ENCODE measurements at places on chromosomes 3 and 15.

- DNase-seq: no peak
These were observed 4.8 kb downstream of the BMF start for GRCh38 chr15:40103864-40104271.

- no peak for DNase-seq
These were observed 296.0 kb downstream of the NAALADL2 start for GRCh38 chr3:175155172-175155571.

- DNase-seq: no peak
These were observed 19.2 kb upstream of the RPL14 start for GRCh38 chr3:40437889-40438288.

GRCh38 chr3:119898478-119899191, 116.7 kb downstream of the NR1I2 start:
- no peak for DNase-seq

- no peak for DNase-seq
These were observed 4.0 kb upstream of the CSRNP1 start for GRCh38 chr3:39157359-39157758.

GRCh38 chr15:49674370-49674769, 53.5 kb downstream of the DTWD1 start:
- no peak for DNase-seq

DNA sequence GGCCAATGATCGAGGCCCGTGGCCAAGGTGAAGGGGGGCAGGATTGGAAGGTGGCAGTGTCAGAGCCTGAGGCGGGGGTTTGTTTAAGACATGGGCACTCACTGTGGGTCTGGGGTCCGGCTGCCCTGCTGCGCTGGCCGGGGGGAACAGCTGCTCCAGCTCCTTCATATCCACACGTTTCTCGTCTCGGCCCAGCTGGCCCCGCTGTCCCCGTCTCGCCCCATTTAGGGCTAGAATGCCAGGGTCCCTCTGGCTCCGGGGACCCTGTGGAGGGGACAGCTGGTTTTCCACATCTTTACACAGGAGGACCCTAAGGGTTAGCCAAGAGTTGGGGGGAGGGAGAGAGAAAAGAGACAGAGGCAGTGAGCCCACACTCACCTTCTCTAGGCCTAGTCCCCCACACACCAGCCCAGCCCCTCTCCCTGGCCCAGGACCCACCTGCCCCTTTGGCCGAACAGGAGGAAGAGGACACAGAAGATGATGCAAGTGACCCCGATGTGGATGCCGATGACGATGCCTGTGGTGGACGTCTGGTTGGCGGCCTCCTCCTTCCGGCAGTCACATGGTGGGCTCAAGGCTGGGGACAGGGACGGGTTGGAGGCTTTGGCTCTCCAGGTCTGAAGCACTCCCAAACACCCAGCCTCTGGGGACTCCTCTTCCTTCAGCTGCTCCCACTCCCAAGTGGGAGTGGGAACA, 25.0 kb downstream of the RNU5B-1 start:
- no peak for DNase-seq

DNA sequence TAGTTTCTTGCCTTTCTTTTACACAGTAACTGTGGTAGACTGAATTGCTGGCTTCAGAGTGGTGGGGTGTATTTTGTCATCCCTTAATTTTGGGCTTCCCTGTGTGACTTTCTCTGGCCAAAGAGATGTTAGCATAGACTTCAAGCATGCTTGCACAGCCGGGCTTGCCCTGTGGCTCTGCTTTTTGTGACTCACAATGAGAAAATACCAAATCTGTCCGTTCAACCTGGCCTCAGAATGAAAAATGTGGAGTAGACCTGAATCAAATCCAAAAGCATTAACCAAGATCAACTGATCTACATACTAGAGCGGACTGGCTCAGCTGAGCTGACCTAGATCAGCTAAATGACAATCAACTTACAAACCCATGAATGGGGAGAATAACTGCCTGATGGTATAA, 51.4 kb downstream of the PLAAT1 start:
- DNase-seq: no peak

GRCh38 chr3:4656059-4656458, 162.9 kb downstream of the ITPR1 start:
- no peak for DNase-seq

- DNase-seq: no peak
These were observed at the start of gene KBTBD12 for GRCh38 chr3:127915115-127915936. TSS of gene KBTBD12 (plus strand) at chr3:127915232. CDS start at chr3:127923062, 7,830 bp downstream.

DNA sequence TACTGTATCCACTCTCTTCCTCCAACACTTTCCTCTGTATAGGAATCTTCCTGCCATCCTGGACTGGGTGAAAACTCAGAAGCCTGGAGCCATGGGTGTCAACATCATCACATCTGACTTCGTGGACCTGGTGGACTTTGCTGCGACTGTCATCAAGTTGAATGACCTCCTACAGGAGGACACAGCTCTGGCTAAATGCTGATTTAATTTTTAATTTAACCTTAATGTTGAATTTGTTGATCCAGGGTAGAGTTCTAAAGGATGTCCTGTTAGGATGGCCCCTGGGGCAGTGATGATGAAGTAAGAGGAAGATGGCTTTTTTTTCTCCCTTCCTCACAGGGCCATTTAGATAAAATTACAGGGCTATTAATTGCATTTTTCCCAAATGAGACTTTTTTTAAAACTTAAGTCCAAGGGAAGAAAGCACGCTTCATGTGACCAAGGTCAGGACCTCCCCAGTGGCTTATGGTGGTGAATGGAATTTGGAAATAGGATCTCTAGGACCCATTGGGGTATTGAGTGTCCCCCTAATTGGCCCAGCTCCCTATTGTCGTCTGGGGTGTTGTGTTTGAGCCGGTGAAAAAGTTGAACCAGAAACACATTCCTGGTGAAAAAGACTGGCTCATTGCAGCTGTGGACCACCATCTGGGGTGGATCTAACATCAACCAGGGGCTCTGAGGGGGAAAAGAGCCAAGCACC, 125.7 kb upstream of the ZBED2 start:
- no peak for DNase-seq

DNA sequence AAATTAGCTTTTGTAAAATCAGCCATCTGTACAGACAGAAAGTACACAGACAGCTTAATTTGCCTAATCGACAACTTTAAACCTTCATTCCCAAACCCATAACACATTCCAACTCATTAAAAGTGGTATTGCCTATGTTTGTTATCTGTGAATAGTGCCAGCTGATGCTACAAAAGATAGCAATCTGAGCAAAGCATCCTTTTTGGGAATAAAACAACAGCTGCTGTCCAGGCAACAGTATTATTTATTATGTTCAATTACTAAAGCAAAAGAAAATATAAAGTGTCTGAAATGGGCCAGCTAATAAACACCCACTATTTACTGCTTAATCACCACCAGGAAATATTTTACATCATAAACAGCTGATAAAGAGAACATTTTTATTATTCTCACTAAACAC, 134.8 kb upstream of the ABI3BP start:
- DNase-seq: no peak

- no peak for DNase-seq
These were observed 102.0 kb upstream of the NUDT16 start for GRCh38 chr3:131279577-131279976.

- DNase-seq: no peak
These were observed 161.8 kb upstream of the TOPAZ1 start for GRCh38 chr3:44079916-44080315.

GRCh38 chr3:184944241-184944640, 132.3 kb downstream of the VPS8 start:
- no peak for DNase-seq

- no peak for DNase-seq
These were observed 238.6 kb upstream of the TPM1 start for GRCh38 chr15:62803856-62804400.

GRCh38 chr15:44038755-44039191, 156.3 kb downstream of the FRMD5 start:
- DNase-seq: no peak

DNA sequence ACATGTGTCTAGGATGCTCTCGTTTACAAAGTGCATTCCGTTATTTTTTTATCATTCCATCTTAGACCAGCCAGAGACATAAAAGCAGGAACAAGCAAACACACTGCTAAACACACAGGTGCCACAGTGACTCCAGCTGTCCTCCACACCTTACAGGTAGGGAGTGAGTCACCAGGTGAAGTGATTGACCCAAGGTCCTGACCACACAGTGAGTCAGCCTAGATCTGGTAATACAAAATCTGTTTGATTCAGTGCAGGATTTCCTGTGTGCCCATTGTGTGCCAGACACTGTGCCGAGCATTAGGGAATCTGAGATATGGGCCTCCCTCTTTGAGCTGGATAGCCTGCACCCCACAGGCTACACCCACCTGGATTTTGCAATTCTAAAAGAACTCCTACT, 16.7 kb upstream of the BFSP2 start:
- DNase-seq: no peak

DNA sequence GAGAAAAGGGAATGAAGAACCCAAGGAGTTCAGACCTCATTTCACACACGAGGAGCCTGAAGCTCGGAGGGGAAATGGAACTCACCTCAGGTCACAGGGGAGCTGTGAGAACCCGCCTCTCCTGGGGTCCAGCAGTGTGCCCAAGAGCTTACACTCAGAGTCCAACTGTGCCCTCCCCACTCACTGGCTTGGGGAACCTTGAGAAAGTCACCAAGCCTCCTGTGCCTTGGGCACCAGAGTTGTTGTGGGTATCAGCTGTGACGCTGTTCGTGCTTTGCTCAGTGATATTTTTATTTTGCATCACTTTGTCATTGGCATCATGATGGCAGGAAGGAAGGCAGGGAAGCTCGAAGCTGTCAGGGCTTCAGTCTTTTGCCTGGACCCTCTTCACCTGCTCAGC, 83.4 kb downstream of the TLE3 start:
- no peak for DNase-seq

- no peak for DNase-seq
These were observed 10.7 kb downstream of the TBC1D23 start for GRCh38 chr3:100271522-100271921.

DNA sequence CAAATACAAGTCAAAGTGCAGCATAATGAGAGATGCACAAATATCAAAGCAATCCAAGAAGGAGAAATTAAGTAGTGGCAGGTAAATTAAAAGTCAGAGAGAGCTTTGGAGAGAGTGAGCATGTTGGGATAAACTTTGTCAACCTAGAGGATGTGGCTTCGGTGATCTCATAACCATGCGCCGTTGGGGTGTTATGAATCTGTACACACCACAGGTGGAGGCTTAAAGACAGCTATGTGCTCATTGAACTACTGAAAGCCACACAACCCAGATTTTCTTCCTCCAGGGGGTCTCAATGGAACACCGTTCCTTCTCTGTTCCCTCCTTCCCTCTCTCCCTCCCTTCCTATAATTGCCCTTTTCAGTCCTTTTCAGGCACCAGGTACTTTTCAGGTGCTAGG, 52.0 kb downstream of the SUCNR1 start:
- DNase-seq: no peak

DNA sequence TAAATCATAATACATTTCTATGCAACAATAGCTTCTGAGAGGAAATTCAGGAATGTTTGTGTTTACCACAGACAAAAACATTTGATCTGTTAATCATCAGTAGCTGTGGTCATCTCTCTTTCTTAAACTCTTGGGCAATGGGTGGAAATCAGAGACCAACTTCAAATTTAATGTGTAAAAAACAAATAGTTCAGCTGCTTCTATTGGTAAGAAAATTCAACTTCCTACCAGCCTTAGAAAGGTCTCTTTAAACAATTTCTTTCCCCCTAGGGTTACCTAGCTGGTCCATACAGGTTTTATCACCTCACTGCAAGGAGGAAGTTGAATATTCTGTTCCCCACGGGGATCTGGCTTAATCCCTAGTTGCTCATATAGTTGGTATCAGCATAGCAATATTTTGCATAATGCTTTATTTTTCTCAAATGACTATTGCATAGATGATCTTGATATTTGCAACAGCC, 20.3 kb upstream of the PPP4R2 start:
- no peak for DNase-seq

- no peak for DNase-seq
These were observed 246.5 kb downstream of the EPHB1 start for GRCh38 chr3:135041601-135042000.

DNA sequence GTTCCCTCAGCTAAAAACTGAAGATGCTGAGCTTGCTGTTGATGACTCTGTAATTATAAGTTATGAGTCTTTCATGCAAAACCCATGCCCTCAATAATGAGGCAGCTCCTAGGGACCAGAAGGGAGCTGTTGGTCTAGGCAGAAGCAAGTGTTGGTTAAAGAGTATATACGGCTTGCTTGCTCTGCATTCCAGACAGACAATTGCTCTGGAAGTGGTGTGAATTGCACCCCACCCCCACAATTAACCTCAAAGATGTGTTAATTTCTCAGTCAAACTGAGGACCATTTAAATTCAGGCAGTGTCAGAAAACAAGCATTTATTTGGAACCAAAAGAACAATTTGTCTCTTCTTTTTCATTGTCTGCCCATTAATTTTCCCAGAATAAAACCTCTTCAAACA, 163.5 kb upstream of the EOMES start:
- no peak for DNase-seq

DNA sequence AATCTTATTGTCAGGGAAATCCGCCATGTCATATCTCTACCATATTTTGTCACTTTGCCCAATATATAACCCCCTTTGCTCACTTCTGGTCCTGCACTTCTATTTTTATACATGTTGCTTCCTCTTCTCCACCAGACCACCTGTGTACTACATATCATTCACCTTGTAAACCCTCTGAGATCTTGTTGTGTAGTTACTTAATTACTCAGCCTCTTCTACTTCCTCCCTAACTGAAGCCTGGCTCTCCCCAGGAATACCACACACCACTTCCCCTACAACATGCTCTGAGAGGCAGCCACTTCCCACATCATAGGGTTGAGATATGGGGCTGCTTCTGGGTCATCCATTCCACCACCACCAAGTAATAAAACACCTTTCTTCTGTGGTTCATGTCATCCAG, 10.0 kb downstream of the HEXA start:
- no peak for DNase-seq

GRCh38 chr3:116444819-116445310, 422 bp downstream of the LSAMP start:
- no peak for DNase-seq

GRCh38 chr3:108251844-108252243, 29.6 kb upstream of the IFT57 start:
- no peak for DNase-seq

DNA sequence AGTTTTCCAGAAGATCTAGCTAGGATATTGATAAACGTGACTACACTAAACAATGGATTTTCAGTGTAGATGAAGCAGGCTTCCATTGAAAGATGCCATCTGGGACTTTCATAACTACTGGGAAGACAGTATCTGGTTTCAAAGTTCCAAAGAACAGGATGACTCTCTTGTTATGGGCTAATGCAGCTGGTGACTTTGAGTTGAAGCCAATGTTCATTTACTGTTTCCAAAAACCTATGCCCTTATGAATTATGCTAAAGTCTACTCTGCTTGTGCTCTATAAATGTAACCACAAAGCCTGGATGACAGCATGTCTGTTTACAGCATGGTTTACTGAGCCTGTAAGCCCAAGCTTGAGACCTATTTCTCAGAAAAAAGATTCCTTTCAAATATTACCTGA, 245.4 kb downstream of the GBE1 start:
- DNase-seq: no peak

DNA sequence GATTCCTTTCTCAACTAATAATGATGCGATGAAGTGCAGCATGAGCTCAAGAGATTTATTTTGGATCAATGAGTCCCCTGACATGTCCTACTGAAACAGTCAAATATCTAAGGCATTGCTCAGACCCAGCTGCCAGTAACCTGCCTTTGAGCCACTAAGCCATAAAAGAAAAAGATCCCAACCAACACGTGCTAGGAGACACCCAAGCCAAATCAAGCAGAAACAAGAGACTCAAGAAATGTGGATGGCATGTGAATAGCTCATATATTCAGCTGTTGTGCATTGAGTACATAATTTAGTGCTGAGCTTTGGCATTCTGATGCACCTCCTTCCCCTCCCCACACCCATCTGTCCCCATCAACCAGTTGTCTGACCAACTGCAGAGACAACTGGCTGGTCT, 29.2 kb downstream of the GJD2 start:
- no peak for DNase-seq

All from effector CD4-positive, alpha-beta T cell (primary cell).